Activated naive CD4-positive, alpha-beta T cell treated with anti-CD3 and anti-CD28 coated beads, Interleukin-2, amount 10 ng/mL, durations not matched to agents 7 days and 5 days (primary cell): ENCODE measurements at places on chromosomes 2 and 18.

- no peak for DNase-seq
Measured at GRCh38 chr18:1511619-1512311, 607.1 kb downstream of the ADCYAP1 start.

DNA sequence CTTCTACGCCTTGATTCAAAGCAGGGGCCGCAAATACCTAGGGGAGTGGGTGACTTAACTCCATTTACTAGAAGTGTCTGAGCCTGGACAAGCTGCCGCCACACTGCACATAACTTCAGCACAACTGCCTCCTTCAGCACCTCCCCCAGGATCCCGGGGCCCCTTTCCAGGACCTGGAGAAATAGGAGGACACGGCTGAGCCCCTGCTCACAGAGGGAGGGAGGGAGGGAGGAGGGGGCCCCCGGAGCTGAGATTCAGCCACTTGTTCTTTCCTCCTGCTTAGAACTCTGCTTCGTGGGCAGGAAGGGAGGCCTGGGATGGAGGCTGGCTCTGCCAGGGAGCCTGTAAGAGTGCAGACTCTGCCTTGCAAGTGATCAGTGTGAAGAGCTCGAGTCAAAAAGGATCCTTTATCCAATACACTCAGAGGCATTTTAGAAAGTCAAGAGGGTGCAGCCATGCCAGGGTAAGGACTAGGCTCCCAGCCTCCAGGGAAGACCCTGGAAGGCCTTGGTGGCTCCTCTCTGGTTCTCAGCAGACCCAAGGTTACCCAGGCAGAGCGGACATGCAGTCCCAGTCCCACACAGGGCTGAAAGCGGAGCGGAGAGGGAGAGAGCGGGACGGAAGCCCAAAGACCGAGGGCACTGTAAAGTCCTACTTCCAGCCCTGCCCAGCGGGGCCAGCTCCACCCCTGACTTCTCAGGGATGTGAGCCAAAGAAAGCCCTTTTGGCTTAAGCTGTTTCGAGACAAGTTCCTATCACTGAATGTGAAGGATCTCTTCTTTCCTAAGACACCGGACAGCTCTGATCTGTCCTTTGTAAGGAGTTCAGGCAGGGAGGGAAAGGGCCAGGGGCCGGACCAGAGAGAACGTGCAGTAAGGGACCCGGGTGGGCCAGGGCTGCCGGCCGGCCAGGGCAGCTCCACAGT, 8.6 kb upstream of the ARMC9 start:
- no peak for DNase-seq

DNA sequence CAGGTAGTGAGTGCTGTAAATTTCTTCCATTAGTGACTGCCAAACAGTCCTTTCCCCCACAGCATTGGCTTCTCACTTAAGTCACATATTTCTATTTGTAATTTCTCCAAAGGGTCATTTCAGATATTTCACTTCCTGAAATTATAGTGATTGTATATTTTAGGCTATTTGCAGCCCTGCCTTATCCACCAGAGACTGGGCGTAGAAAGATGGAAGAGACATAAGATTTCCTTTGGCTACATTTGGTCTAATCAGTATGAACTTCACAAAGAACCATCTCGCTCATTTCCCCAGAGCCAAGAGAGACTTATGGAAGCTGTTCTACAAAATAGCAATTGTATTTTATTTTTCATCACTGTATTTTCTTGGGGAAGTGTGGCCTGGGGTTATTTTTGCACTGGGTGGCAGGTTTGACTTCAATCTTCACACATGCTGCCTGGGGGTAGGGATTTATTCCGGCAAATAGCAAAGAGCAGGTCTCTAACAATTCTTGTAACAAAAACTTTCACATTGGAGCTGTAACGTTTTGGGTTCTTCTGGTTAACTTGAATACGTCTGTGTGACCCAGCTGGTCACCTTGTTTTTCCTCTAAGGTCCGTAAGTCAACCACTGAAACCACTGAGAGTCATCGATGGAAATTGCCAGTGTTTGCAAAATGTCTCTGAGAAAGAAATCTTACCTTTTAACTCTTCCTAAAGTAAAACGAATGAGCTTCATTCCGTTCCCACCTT, 170.6 kb upstream of the SERPINE2 start:
- no peak for DNase-seq

DNA sequence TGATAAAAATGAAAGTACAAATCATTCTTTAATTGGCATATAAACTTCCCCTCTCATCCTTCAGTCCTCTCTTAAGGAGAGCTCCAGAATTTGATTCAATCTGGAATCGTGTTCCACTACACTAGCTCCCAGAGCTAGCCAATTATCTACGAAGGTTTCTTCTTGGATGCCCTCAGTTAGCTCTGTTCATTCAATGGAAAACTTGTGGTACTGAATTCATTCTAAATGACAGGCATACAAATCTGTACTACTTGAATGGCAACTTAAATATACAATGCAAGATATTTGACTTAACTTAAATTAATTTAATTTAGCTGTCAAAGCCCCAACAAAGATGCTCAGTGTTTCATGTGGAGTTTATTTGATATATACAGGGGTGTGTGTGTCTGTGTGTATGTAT, 1474.2 kb upstream of the CELF4 start:
- no peak for DNase-seq

DNA sequence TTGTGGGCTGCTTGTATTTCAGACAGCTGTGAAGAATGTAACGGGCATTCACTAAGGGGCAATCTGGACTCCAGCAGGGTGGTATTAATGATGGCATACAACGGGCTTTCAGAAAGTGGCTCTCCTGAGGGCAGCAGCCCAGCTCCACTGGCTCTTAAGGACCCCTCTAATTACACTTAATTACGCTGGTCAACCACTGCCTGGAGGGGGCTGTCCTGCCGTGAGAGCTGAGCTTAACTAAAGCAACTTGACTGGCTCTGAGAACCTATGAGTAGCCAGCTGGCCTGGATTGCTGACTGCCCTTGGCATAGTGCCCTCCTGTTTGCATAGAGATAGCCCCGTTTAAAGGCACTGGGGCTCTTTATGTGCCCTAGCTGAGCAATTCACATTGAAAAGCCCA, 3.8 kb downstream of the LIPG start:
- DNase-seq: no peak

GRCh38 chr2:221680548-221680947, 108.4 kb upstream of the EPHA4 start:
- DNase-seq: no peak

- DNase-seq: no peak
Measured at GRCh38 chr2:190984595-190984994, 29.4 kb downstream of the STAT1 start.

DNA sequence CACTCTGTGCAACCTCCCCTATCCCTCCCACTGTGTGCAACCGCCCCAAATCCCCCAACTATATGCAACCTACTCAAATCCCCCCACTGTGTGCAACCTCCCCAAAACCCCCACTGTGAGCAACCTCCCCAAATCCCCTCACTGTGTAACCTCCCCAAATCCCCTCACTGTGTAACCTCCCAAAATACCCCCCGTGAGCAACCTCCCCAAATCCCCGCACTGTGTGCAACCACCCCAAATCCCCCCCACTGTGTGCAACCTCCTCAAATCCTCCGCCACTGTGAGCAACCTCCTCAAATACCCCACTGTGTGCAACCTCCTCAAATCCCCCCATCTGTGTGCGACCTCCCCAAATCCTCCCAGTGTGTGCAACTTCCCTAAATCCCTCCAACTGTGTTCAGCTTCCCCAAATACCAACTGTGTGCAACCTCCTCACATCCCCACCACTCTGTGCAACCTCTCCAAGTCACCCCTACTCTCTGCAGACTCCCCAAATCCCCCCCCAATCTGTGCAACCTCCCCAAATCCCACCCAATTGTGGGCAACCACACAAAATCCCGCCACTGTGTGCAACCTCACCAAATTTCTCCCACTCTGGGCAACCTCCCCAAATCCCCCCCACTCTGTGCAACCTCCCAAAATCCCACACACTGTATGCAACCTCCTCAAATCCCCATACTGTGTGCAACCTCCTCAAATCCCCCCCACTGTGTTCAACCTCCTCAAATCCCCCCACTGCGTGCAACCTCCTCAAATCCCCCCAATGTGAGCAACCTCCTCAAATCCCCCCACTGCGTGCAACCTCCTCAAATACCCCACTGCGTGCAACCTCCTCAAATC, 114.1 kb downstream of the TPO start:
- DNase-seq: peak; percentile 9

- no peak for DNase-seq
Measured at GRCh38 chr2:129784486-129784885, 195.0 kb upstream of the RAB6C start.

GRCh38 chr2:36530178-36530982, 67.6 kb downstream of the FEZ2 start:
- no peak for DNase-seq

- DNase-seq: no peak
Measured at GRCh38 chr2:170455617-170456426, 259.3 kb upstream of the SP5 start.

GRCh38 chr2:139773720-139774277, 993.6 kb upstream of the NXPH2 start:
- DNase-seq: no peak

GRCh38 chr2:10059552-10060335, 16.4 kb downstream of the KLF11 start:
- no peak for DNase-seq

- DNase-seq: no peak
Measured at GRCh38 chr18:33802955-33803354, 224.9 kb downstream of the ASXL3 start.

DNA sequence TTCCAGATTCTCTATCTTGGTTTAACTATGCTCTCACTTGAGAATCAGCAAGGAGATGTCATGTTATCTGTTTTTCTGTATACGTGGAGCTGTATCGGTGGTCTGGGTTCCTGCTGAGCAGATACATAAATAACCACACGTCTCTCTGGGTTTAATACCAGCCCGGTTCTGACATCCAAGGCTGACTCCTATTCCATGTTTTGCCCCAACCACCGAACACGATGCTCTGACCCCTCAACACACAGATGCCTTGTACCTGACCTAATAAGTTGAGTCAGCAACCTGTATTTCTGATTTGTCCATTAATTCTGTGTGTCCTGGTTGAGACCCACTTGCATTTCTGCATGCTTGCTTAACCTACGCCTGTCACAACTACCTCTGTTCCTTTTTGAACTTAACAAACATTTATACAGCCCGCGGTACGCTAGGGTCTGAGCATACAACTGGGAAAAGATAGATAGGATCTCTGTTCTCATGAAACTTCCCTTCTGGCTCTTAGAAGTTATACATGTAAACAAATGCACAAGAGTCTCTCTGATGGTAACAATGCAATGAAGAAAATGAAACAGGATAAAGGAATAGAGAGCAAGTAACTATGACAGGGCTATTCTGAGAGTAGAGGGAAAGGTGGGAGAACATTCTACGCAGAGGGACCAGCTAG, 480.4 kb downstream of the PARD3B start:
- DNase-seq: no peak

DNA sequence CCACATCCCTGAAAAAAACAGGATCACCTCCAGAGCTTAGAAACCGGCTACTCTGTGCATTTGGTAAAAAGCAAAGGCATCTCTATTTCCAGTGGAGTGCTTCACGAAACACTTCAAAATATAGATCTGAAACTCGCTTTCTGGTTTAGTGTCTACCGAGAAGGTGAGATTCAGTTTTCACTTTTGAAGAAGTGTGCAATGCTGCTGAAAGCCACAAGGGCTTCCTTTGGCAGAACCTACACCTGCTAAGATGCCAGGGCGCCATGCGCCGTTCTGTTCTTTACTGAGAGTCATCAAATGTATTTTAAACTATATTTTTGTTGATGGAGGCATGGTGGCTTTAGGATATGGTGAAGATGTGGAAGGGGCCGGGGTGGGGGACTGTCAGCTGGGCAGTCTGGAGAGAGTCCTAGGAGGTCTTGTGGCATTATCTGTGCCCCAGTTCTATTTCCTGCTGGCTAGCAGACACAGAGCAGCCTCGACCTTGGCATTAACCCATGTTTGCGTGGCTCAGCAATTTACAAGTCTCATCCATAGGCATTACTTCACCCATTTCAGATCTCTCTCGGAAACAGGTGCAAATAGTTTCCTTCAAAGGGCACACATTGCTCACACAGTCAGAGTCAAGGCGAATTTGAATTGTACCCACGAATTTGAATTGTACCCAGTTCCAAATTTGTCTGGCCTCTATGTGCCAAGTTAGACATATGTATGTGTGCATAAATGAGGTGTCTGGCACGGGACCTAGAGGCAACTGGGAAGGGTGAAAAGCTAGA, 46.7 kb upstream of the KCNF1 start:
- DNase-seq: peak; percentile 52

- no peak for DNase-seq
Measured at GRCh38 chr2:147086715-147087114, 758.1 kb upstream of the ACVR2A start.

DNA sequence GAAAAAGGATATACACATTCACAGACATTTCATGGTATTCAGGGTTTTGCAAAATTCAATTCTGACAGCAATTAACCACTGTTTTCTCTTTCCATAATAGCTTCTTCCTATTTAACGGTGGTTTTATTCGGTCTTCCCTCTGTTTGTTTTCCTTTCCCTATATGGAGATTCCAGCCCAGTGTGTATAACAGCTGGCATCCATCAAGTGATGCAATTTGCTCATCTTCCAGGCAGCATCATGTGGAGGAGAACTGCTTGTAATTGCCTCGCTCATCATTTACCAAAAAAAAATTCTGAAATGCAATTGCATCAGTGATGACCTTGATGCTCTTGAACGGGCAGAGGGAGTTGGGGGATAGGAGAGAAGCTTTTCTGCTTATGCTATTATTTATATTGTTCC, 165.9 kb upstream of the PGAP1 start:
- no peak for DNase-seq

DNA sequence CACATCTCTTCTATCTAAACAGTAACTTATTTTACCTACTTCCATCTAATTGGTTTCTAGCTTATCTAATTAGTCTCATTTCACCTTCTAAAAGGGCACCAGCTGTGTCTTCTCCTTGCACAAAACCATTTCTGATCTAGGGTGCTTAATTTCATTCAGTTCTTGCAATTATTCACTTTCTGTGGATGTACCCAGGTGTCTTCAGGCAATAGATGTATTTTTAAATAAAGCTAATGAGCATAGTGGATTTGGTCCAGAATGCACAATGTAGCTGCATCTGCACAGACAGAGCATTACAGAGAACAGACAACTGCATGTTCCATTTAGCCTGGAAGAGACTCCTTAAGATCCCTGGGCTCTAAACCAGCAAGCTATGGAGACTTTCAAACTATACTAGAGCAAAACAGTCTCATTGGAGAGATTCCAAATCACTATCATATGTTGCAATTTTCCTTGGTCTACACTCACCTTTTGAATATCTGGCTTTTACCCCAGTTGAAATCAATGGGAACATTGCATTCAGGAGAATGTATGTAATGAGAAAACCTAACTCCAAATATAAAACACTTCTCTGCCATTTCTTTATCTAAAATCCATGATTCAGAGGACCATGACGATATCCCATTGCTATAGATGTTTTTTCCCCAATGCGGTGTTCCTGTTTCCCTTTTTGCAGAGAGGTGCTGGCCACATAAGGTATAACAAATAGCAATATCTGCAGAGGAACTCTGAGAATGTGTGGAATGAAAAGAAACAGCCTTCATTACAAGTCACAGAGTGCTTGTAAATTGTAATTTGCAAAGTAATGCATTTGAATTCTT, 3.5 kb upstream of the RFX8 start:
- DNase-seq: no peak

- no peak for DNase-seq
Measured at GRCh38 chr18:30135938-30136337, 906.6 kb downstream of the DSC3 start.

- no peak for DNase-seq
Measured at GRCh38 chr2:126463892-126464674, 191.9 kb upstream of the GYPC start.
